ENCODE measurements at places on chromosomes 11 and 22.
A peak's percentile ranks its signal among the peaks of the same experiment; 100 is the strongest.

- H3K36me3 ChIP-seq = no peaks in the 10 kb centered on the region
- no peaks in the 10 kb centered on the region for H3K27me3 ChIP-seq
- peaks cover 7% of the 10 kb centered on the region for H3K4me1 ChIP-seq
- DNase-seq = peak; percentile 93
Observed at GRCh38 chr11:69337211-69337721, 43.3 kb downstream of the MYEOV start.

DNA sequence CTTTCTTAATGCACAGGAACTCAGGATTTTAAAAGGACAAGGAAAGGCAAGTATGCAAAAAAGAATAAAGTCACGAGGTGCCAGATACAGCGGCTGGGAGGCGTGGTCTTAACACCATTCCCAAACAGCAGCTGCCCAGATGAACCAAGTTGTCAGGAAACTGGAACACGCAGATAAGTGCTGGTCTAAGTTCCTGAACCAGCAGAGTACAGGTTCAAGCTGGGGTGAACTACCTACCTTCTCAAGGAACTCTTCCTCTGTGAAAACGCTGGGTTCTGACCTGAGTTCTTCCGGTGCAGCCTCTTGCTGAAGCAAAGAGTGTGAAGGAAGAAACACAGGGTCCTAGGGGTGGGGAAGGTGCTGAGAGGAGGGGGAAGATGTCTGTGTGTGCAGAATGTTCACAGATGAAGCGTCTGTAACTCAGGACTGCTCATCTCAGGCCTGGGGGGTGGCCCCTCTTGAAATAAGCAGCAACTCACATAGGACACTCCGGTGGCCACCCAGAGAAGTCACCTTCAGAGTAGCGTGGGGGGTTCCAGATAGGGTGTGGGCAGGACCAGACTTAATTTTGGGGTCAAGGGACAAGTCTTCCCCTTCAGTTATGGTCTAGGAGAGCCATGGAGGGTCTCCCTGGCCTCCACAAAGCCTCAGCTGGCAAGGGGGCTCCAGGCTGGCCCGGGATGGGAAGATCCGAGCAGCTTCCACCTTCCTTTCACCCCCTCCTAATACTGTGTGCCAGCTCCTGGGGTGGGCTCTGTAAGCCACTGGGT lies 3.2 kb downstream of the TPST2 start:
- H3K27me3 ChIP-seq = no peaks in the 10 kb centered on the region
- no peak overlapping the region for H3K27ac ChIP-seq
- peaks cover 13% of the 10 kb centered on the region for H3K4me1 ChIP-seq
- DNase-seq = no peak

DNA sequence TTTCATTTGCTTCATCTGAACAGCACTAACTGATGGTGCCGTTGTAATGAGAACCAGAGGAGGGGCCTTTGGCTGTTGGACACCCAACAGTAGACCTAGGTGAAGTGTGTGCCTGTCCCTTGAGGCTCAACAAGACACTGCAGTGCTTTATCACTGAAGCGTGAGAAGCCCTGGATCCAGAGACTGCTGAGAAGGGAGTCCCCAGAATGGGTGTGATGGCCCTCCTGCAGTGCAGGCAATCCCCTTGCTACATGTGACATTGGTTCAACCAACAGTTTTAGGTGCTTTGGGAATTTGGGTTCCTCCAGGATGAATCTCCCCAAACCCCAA lies 125.6 kb downstream of the BRD1 start:
- H3K4me3 ChIP-seq = no peak overlapping the region
- H3K27ac ChIP-seq = no peak overlapping the region
- DNase-seq = no peak
- no peaks in the 10 kb centered on the region for H3K4me1 ChIP-seq
- no peaks in the 10 kb centered on the region for H3K36me3 ChIP-seq

DNA sequence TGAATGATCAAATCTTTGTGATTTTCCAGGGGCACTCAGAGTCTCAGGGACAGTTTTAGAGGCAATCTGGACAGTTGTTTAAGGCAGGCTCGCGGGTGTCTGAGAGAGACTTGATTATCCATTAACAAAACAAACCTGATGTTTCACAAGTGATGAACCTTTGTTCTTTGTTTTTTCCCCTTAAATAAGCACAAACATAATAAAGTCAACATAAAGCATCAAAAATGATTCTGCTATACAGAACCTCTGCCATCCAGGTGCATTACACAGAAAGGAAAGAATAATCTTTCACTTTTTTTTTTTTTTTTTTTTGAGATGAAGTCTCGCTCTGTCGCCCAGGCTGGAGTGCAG lies 13.2 kb downstream of the BID start:
- H3K27ac ChIP-seq = no peak overlapping the region
- H3K27me3 ChIP-seq = no peaks in the 10 kb centered on the region

- H3K4me1 ChIP-seq = peaks cover 2% of the 10 kb centered on the region
- DNase-seq = peak; percentile 69
- peak within 1 kb of the TSS; percentile 86 for H3K4me3 ChIP-seq
- no peaks in the 10 kb centered on the region for H3K27me3 ChIP-seq
Observed at GRCh38 chr22:21982338-21982965, at the start of gene TOP3B. TOP3B (minus strand) TSS chr22:21982787; CDS start chr22:21975709, 7,078 bp downstream.
